ENCODE measurements at places on chromosomes 4 and X.
A peak's percentile ranks its signal among the peaks of the same experiment; 100 is the strongest.

GRCh38 chr4:158371158-158371557, 150.5 kb upstream of the RXFP1 start:
- no peak for DNase-seq

DNA sequence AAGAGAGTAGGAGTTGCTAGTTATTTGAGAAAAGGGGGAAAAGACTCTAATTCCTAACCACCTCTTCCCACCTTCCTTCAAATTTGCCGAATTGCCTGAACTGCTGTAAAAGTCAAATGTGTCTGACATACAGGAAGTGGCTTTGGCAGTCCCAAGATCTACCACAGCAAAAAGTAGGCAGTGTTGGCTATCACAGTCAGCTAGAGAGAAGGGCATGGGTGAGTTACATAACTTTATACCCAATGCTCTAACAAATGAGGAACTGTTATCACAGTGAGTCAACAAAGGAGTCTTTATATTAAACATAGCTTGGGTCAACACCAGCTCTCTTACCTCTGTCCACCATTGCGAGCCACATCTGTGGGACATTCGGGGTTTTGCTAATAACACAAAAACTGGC, 2.4 kb upstream of the MBNL3 start:
- peak; percentile 65 for DNase-seq

- DNase-seq, result no peak
Measured at GRCh38 chr4:38387348-38387747, 276.7 kb upstream of the KLF3 start.

DNA sequence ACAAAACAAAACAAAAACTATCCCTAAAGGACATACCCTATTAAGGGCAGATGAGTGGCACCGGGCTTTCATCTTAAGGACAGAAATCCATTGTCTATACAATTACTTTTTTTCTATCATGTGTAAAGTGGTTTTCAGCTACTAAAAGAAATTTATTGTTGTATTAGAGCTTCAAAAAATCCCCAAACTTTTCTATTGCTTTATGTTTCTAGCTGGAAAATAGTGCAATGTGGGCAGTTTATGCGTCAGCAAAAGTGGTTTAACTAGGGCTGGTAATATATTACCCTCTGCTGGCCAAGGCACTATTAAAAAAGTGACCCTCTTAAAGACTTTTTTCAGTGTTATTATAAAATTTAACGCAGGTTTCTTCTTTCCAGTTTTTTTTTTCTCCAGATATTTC, 15.5 kb upstream of the GPR82 start:
- no peak for DNase-seq

GRCh38 chr4:140653718-140654494, 85.1 kb upstream of the UCP1 start:
- DNase-seq, result no peak

- DNase-seq, result no peak
Measured at GRCh38 chr4:152983774-152984411, 47.8 kb downstream of the FHDC1 start.
